ENCODE measurements at places on chromosomes 1 and 21. TPM values are rescaled to one million over a fixed set of nuclear protein-coding genes. Genes with fewer than 3 reads are reported as not detected.
A peak's percentile ranks its signal among the peaks of the same experiment; 100 is the strongest.

CDC42 gene
- 387 TPM for total RNA-seq

SDC3 gene
- total RNA-seq: 99.3 TPM

CREB3L4 gene
- 16.5 TPM for total RNA-seq

PPFIA4 gene
- total RNA-seq: 18.9 TPM

UBE2Q1 gene
- 21.1 TPM for total RNA-seq

GRCh38 chr21:41138711-41139110, 29.2 kb upstream of the BACE2 start:
- H3K27ac ChIP-seq: no peak overlapping the region
- H3K36me3 ChIP-seq: no peaks in the 10 kb centered on the region
- no peak overlapping the region for H3K4me3 ChIP-seq
- H3K4me1 ChIP-seq: peaks cover 15% of the 10 kb centered on the region
- no peaks in the 10 kb centered on the region for H3K27me3 ChIP-seq
- no peak for DNase-seq

GRCh38 chr1:178146436-178146835, 52.5 kb downstream of the RASAL2 start:
- DNase-seq: no peak
- no peaks in the 10 kb centered on the region for H3K4me1 ChIP-seq
- H3K27me3 ChIP-seq: no peaks in the 10 kb centered on the region

DNA sequence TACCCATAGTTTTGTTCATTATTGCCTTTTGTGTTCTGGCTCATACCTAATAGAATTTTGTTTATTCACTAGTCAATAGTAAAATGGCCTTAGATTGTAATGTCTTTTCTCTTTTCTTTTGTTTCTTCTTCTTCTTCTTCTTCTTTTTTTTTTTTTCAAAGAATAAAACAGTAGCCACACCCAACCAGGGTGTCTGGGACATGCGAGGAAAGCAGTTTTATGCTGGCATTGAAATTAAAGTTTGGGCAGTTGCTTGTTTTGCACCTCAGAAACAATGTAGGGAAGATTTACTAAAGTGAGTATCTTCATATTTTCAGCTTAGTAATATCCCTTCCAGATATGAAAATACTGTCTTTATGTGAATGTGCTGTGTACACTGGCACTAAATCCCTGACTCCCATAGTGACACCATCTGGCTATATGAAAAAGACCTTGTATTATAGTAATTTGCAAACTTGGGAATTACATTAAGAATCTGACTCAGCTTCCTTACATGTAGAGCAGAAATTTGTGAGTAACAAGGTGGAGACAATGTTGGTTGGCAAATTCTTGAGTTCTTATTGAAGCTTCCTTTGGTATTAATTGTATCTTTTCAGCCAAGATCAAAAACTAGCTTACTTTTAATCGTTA, 24.6 kb downstream of the AGO4 start:
- no peak for DNase-seq
- H3K27ac ChIP-seq: no peak overlapping the region
- H3K27me3 ChIP-seq: no peaks in the 10 kb centered on the region
- H3K4me1 ChIP-seq: no peaks in the 10 kb centered on the region
- peaks cover 55% of the 10 kb centered on the region for H3K36me3 ChIP-seq
- H3K4me3 ChIP-seq: no peak overlapping the region

- peak overlapping the region; percentile 94 for H3K27ac ChIP-seq
- peak; percentile 31 for DNase-seq
- no peaks in the 10 kb centered on the region for H3K27me3 ChIP-seq
Observed at GRCh38 chr1:119714583-119714982, 2.8 kb downstream of the PHGDH start.

DNA sequence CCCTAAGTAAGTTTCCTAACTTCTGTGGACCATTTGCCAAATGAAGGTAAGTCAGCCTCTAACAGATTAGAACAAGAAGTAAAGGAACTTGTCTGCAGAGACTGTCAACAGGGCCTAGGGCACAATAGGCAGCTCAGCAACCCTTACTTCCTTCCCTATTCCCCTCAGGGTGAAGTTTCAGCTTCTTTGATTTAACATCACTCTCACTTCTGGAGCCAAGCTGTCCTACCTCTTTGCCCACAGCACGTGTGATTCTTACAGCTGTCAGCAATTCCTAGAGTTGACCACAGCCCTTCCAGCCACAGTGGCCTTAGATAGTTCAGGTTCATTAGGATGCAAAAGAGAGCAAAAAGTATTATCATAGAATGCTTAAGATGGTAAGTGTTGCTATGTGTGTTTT, 7.6 kb upstream of the EIF4G3 start:
- no peak overlapping the region for H3K27ac ChIP-seq
- H3K4me3 ChIP-seq: no peak overlapping the region
- no peaks in the 10 kb centered on the region for H3K4me1 ChIP-seq
- H3K27me3 ChIP-seq: no peaks in the 10 kb centered on the region
- DNase-seq: no peak

DNA sequence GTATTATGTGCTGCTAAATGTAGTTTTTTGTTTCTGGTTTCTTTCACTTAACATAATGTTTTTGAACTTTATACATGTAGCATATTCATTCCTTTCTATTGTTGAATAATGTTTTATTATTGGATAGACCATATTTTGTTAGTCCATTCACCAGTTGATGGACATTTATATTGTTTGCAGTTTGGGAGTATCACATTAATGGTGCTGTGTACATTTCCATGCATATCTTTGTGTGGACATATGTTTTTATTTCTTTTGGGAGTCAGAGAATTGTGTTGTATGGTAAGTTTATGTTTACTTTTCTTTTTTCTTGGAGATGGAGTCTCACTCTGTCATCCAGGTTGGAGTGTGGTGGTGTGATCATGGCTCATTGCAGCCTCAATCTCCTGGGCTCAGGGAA, 134.6 kb downstream of the MAST2 start:
- no peak overlapping the region for H3K27ac ChIP-seq
- H3K27me3 ChIP-seq: no peaks in the 10 kb centered on the region
- H3K4me1 ChIP-seq: no peaks in the 10 kb centered on the region
- no peak for DNase-seq
- no peak overlapping the region for H3K4me3 ChIP-seq
- no peaks in the 10 kb centered on the region for H3K36me3 ChIP-seq

DNA sequence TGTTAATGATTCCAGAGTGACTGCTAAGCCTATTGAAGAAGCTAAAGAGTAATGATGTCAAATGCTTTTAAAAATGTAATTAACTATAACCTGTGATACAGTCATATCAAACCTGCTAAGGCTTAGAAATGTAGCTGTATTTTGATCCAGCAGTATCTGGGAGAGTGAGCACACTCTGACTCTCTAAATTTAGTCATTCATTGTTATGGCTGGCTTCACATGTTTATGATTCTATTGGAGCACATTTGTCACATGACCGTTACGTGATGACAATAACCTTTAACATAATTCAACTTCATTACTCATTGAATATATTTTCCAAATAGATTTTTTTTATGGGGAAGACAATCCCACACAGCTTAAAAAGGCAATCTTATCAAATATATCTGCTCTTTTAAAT, 587.1 kb downstream of the LMO4 start:
- H3K27me3 ChIP-seq: no peaks in the 10 kb centered on the region
- H3K4me1 ChIP-seq: no peaks in the 10 kb centered on the region
- no peaks in the 10 kb centered on the region for H3K36me3 ChIP-seq
- no peak overlapping the region for H3K27ac ChIP-seq
- DNase-seq: no peak

- no peaks in the 10 kb centered on the region for H3K36me3 ChIP-seq
- no peaks in the 10 kb centered on the region for H3K27me3 ChIP-seq
- no peak overlapping the region for H3K4me3 ChIP-seq
- no peak for DNase-seq
- no peaks in the 10 kb centered on the region for H3K4me1 ChIP-seq
- no peak overlapping the region for H3K27ac ChIP-seq
Observed at GRCh38 chr1:85484716-85485115, 19.8 kb upstream of the DDAH1 start.

Data from spinal cord (tissue), 10 donors.